Upper lobe of left lung (tissue), 6 donors: ENCODE measurements at places on chromosomes 3 and 15. TPM values are rescaled to one million over a fixed set of nuclear protein-coding genes. Genes with fewer than 3 reads are reported as not detected.

- H3K36me3 ChIP-seq = no peaks in the 10 kb centered on the region
- no peaks in the 10 kb centered on the region for H3K27me3 ChIP-seq
- H3K4me3 ChIP-seq = no peak overlapping the region
- H3K27ac ChIP-seq = no peak overlapping the region
- DNase-seq = no peak
Observed at GRCh38 chr3:35597490-35597889, 41.8 kb upstream of the ARPP21 start.

The SERINC4 gene
- total RNA-seq = not detected

DNA sequence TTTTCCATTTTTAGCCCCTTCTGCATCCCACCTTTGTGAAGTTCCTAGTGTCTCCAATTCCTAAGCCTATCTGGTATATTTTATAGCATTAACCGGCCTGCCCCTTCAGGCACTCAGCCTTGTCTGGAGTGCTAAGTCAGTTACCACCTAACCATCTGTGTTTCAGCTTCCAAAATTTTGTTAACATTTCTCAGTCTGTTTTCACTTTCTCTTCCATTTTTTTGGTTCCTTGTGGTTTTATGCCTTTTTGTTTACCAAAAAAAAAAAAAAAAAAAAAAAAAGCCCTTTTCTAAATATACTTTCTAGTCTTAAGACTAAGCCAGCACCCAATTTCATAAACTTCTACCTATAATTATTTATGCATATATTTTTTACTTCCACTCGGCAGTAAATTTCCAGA lies 92.4 kb downstream of the CSNK1G1 start:
- H3K4me3 ChIP-seq = no peak overlapping the region
- no peaks in the 10 kb centered on the region for H3K36me3 ChIP-seq

GRCh38 chr3:187021748-187022402 lies 91.5 kb downstream of the ST6GAL1 start:
- no peak for DNase-seq
- no peak overlapping the region for H3K4me3 ChIP-seq
- H3K4me1 ChIP-seq = peaks cover 3% of the 10 kb centered on the region
- H3K27ac ChIP-seq = no peak overlapping the region

GRCh38 chr3:125591116-125591760 lies 4.1 kb downstream of the OSBPL11 start:
- H3K27ac ChIP-seq = peak overlapping the region; percentile 21
- DNase-seq = no peak
- H3K36me3 ChIP-seq = no peaks in the 10 kb centered on the region

DNA sequence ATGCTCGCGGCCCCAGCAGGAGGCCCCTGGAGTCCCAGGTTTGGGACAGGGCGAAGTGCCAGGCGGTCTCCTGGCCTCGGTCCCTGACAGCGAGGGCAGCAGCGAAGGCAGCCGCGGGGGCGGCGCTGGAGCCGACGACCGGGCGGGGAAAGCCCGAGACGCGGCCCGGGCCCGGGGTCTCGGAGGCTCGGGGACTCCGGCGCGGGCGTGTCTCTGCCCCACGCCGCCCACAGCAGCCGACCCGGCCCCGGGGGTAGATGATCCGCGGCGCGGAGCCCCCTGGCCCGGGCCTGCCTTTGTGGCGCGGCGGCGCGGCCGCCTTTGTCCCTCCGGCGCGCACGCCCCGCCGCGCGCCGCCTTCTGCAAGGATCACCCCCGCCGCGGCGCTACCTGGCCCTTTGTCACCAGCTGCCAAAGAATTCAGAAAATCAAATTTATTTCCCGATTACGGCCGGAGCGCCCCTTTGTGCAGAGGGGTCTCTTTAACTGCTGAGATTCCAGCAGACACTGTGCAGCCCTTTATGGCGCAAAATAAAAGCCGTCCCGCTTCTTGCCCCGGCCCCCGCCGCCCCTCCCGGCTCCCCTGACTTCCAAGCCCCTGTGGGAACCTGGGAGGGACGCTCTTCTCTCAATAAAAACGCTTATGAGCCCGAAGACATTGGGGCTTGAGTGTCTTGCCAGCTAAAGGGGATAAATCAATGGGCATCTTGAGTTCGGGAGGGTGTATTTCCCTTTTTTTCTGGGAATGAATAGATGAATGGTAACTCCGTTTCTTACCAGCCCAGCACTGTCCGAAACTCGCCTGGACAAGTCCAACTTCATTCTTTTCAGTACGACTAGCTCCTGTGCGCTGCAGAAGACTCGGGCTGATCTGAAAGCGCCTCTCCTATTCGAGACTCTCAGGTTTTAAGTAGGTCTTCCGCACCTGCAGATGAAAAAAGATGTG lies 68.4 kb downstream of the HES1 start:
- no peaks in the 10 kb centered on the region for H3K27me3 ChIP-seq
- peaks cover 9% of the 10 kb centered on the region for H3K4me1 ChIP-seq
- H3K27ac ChIP-seq = no peak overlapping the region

DNA sequence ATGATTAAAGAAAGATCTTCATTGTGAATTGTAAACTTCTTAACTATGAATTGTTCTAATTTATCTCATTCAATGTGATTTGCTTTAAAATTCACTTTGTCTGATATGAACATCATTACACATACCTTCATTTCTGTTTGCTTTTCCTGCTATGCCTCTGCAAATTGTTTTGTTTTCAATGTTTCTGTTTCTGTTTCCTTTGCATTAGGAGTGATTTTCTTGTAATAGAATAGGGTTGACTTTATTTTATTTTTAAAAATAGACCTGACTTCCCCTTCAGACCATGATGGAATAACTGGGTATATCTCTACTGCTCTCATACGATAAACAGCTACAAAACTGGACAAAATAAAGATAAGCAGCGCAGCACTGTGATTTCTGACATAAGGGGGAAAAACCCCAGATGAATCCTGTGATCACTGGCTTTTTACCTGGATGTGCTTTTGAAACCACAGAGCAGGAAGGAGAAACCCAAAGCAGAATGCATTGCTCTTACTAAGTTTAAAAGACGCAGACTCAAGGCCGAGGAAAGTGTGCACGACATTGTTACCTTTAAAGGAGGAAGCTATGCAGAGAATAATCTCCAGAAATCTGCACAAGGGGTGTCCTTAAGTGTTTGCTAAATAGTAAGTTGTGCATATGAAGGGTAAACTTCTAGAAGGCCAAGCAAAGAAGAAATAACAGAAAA lies 420.2 kb downstream of the TBC1D5 start:
- H3K27ac ChIP-seq = no peak overlapping the region
- no peaks in the 10 kb centered on the region for H3K36me3 ChIP-seq
- no peaks in the 10 kb centered on the region for H3K27me3 ChIP-seq
- no peak for DNase-seq

- H3K4me1 ChIP-seq = peaks cover 24% of the 10 kb centered on the region
- H3K36me3 ChIP-seq = no peaks in the 10 kb centered on the region
- no peak overlapping the region for H3K27ac ChIP-seq
- DNase-seq = no peak
Observed at GRCh38 chr3:58179235-58180098, 31.3 kb downstream of the DNASE1L3 start.

DNA sequence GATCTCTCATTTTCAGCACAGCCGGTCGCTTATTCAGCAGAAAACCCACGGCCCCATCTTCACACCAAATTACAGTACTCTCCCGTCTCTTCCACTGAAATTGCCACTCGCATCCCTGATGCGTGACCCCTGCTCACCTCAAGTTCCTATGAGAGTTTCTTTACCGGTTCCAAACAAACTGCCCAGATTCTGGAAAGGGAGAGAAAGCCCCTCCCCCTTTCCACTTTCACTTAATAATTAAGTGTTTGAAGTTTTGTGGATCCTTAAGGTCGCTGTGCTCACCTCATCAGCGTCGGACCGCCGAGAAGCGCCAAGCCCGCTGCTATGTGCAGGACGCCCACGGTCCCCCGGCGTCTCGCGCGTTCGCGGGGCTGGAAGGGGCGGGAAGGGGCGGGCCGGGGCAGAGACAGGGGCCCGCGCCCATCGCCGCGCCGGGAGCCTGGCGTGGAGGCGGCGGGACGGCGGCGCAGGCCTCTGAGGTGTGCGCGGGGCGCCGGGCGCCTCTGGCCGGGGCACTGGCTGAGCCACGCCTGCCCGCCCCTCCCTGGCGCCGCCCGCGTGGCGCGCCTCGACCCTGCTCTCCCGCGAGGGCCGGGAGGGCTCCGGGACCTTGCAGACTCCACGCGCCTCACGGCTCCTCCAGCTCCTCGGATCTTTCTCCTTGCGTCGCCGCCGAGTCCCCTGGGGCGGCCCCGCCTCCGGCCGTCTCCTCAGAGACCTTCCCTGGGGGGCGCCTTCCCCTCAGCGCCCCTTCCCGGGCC lies at the start of gene GPR156:
Gene GPR156 (minus strand): TSS at position 476 of the 761 bp plus-strand sequence. CDS start 41,124 bp downstream, outside the sequence.
- no peaks in the 10 kb centered on the region for H3K36me3 ChIP-seq
- no peaks in the 10 kb centered on the region for H3K27me3 ChIP-seq
- H3K4me3 ChIP-seq = peak within 1 kb of the TSS; percentile 46
- H3K27ac ChIP-seq = no peak within 1 kb of the TSS
- peaks cover 12% of the 10 kb centered on the region for H3K4me1 ChIP-seq

The CFAP100 gene
- 10.7 TPM for total RNA-seq

DNA sequence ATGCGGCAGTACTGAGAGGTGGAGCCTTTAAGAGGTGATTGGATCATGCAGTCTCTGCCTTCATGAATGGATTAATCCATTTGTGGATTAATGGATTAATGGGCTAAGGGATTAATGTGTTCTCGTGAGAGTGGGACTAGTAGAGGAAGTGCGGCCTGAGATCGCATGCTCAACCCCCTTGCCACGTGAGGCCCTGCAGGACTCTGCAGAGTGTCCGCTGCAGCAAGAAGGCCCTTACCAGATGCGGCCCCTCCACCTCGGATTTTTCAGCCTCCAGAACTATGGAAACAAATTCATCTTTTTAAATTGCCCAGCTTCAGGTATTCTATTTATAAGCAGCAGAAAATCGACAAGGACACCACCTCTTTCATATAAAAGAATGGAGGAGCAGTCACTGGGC lies 148.8 kb downstream of the TPRA1 start:
- no peaks in the 10 kb centered on the region for H3K36me3 ChIP-seq
- H3K4me1 ChIP-seq = no peaks in the 10 kb centered on the region
- DNase-seq = peak; percentile 2
- H3K4me3 ChIP-seq = no peak overlapping the region
- H3K27me3 ChIP-seq = no peaks in the 10 kb centered on the region

DNA sequence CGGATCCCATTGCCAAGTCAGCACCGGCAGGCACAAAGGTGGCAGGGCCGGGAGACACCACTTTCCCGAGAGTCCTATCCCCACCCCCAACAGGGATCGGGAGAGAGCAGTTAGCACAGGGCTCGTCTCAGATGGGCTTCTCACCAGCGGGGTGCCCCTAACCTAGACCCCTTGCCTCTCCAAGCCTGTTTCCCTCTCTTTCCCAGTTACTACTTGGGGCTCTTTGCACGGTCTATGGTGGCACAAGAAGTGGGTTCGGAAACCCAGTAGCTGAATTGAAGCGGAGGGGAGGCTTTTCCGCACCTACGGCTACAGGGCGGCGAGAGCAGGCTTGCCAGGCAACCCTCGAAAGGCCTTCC lies 383 bp upstream of the EFCC1 start:
- peaks cover 18% of the 10 kb centered on the region for H3K27me3 ChIP-seq
- H3K36me3 ChIP-seq = no peaks in the 10 kb centered on the region
- peak overlapping the region; percentile 87 for H3K27ac ChIP-seq
- H3K4me1 ChIP-seq = peaks cover 54% of the 10 kb centered on the region
- no peak for DNase-seq

The LMAN1L gene
- total RNA-seq = not detected

GRCh38 chr3:181703601-181704420 lies 7.9 kb upstream of the SOX2 start:
- H3K27me3 ChIP-seq = peaks cover 12% of the 10 kb centered on the region
- H3K27ac ChIP-seq = no peak overlapping the region
- peaks cover 28% of the 10 kb centered on the region for H3K4me1 ChIP-seq
- H3K36me3 ChIP-seq = no peaks in the 10 kb centered on the region

The DPPA2 gene
- not detected for total RNA-seq

- no peaks in the 10 kb centered on the region for H3K36me3 ChIP-seq
- DNase-seq = no peak
- H3K4me1 ChIP-seq = peaks cover 8% of the 10 kb centered on the region
Observed at GRCh38 chr15:42890161-42890913, 30.2 kb downstream of the TTBK2 start.

The KCNH8 gene
- total RNA-seq = 0.10 TPM

The TRPM1 gene
- total RNA-seq = not detected

DNA sequence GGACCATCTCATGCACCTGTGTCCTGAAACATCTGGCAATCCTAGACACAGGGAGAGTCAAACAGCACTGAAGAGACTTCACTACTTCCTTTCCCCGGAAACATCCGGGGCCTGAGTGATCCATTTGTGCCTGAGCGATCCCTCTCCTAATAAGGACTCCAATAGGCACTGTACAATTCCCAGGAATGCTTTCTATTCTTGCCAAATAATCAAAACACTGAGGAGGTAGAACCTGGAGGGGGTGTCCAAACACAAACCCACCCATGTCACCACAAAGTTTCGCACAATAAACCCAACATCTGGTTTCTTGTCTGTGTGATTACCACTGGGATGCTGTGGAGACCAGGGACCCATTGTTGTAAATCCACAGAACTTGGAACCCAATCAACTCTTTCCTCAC lies 205.0 kb downstream of the OPA1 start:
- H3K4me3 ChIP-seq = no peak overlapping the region
- peaks cover 9% of the 10 kb centered on the region for H3K4me1 ChIP-seq
- H3K36me3 ChIP-seq = no peaks in the 10 kb centered on the region

The ARHGEF26 gene
- 110 TPM for total RNA-seq

The C15orf62 gene
- 2.3 TPM for total RNA-seq

The UACA gene
- total RNA-seq = 61.8 TPM

The SNX33 gene
- total RNA-seq = 46.1 TPM

- H3K4me3 ChIP-seq = no peak overlapping the region
- no peak overlapping the region for H3K27ac ChIP-seq
- DNase-seq = no peak
- peaks cover 8% of the 10 kb centered on the region for H3K4me1 ChIP-seq
- H3K27me3 ChIP-seq = no peaks in the 10 kb centered on the region
- no peaks in the 10 kb centered on the region for H3K36me3 ChIP-seq
Observed at GRCh38 chr15:29449136-29449535, 179.5 kb upstream of the NSMCE3 start.

The GATA2 gene
- total RNA-seq = 62.0 TPM

- no peak overlapping the region for H3K27ac ChIP-seq
- no peak overlapping the region for H3K4me3 ChIP-seq
- peaks cover 7% of the 10 kb centered on the region for H3K4me1 ChIP-seq
- H3K36me3 ChIP-seq = no peaks in the 10 kb centered on the region
- no peaks in the 10 kb centered on the region for H3K27me3 ChIP-seq
- no peak for DNase-seq
Observed at GRCh38 chr15:81387621-81388435, 13.8 kb upstream of the TMC3 start.

The CISH gene
- 66.9 TPM for total RNA-seq

The ACTC1 gene
- total RNA-seq = not detected
